Right renal pelvis (tissue), 4 donors: ENCODE measurements at places on chromosomes 1 and 21.

- DNase-seq, result no peak
Observed at GRCh38 chr1:108551137-108551862, 8.6 kb upstream of the EEIG2 start.

- peak; percentile 48 for DNase-seq
Observed at GRCh38 chr1:159798893-159799292, 3.3 kb upstream of the FCRL6 start.

GRCh38 chr1:60598041-60598910 is 484.1 kb upstream of the NFIA start:
- no peak for DNase-seq

GRCh38 chr21:42461881-42462877 is 33.8 kb downstream of the RSPH1 start:
- no peak for DNase-seq

- DNase-seq, result no peak
Observed at GRCh38 chr1:111101854-111102642, 37.8 kb downstream of the DRAM2 start.

DNA sequence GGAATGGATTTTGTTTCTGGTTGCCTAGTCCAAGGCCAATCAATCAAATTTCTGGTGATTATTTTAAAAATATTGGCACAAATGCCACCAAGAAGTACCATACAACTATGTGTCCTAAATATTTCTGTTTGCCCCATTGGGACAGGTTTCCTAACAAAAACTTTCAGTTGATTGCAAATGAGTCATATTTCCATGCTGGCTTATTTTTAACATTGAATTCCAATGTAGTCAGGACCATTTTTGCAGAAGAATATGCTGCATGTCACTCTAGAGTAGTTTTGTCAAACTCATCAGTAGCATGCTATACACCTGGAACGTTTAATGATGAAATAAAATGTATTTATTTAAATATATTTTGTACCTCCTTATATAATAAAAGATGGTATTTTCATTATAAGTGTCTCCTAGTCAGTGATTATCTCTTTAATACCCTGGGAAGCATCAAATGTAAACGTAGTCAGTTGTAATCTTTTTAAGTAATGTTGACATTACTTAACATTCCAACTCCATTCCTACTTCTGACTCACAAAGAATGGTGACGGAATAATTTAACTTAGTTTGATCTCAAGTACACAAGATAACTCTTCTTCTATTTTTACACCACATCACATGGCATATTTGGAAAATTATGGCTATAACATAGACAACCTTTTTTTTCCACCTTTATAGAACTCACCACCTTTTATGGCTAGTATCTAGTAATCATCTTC is 39.0 kb upstream of the USH2A start:
- DNase-seq, result no peak

DNA sequence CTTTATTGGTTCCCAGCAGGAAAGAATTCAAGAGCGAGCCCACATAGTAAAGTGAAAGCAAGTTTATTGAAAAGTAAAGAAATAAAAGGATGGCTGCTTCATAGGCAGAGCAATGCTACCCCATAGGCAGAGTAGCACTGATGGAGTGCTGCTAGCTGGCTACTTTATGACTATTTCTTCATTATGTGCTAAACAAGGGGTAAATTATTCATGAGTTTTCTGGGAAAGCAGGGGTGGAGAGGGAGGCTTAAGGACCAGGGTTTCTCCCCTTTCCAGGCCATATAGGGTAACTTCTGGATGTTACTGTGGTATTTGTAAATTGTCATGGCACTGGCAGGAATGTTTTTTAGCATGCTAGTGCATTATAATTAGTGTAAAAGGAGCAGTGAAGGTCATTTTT is 1271.4 kb downstream of the KCNT2 start:
- DNase-seq, result no peak

- no peak for DNase-seq
Observed at GRCh38 chr21:44583800-44584147, 3.4 kb upstream of the KRTAP10-5 start.

GRCh38 chr1:77757066-77757584 is 2.5 kb downstream of the USP33 start:
- DNase-seq, result no peak

DNA sequence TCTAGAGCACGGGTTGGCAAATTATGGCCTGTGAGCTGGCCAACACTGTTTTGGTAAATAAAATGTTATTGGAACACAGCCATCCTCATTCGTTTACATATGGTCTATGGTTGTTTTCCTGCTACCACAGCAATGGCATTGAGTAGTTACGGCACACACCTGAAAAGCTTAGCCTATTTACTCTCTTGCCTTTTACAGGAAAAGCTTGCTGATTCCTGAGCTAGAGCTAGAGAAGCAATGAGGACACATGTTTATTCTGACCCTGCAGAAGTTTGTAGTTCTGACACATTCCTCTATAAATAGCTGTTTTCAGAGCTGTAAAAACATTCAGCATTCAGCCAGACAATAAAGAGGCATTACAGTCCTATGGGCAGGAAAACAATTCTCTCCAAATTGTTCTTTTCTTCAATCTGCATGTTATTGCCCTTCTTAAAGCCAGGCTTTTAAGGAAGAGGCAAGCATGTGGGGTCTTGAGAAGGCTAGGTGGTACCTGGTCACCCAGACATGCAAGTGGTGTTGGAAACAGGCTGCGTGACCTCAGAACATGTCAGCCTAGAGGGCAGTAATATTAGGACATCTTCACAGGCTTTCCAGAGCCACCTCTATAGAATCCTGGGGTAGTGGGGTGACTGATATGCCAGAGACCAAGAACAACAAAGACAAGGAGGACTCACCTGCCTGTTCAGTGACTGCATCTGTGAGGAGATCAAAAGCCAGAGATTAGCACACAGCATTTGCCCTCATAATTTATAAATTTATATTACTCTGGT is 1.6 kb downstream of the FCRL2 start:
- no peak for DNase-seq

GRCh38 chr1:31957701-31958674 is 19.8 kb upstream of the PTP4A2 start:
- DNase-seq, result no peak

DNA sequence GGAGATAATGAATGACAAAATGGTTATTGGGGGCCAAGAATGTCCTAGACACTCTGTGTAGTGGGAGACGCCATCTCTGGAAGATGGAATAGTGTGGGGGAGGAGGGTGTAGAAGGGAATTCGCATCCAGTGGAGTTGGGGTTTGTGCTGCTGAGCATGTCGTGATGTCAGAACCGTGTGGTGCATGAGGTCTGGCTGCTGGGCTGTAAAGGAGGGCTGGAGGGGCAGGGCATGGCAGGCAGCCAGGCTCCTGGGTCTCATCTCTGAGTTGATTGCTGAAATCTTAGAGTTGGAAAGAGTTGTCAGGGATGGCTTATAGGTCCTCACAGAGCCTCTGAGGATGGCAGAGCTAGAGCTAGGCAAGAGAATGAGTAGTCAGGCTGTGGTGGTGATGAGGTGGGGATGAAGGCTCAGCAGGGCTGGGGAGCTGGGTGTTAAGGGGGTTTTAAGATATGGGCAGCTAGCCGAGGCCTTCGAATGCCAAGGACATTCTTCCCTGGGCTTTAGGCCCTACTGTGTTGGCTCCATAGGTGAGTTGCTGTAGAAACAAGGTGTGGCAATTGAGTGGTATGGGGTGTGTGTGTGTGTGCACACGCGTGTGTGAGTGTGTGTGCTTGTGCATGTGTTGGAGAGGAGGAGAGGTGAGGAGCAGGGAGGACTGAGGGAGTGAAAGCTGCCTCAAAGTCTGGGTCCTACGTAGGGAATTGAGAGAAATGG is 1.9 kb downstream of the PPFIA4 start:
- DNase-seq, result no peak

DNA sequence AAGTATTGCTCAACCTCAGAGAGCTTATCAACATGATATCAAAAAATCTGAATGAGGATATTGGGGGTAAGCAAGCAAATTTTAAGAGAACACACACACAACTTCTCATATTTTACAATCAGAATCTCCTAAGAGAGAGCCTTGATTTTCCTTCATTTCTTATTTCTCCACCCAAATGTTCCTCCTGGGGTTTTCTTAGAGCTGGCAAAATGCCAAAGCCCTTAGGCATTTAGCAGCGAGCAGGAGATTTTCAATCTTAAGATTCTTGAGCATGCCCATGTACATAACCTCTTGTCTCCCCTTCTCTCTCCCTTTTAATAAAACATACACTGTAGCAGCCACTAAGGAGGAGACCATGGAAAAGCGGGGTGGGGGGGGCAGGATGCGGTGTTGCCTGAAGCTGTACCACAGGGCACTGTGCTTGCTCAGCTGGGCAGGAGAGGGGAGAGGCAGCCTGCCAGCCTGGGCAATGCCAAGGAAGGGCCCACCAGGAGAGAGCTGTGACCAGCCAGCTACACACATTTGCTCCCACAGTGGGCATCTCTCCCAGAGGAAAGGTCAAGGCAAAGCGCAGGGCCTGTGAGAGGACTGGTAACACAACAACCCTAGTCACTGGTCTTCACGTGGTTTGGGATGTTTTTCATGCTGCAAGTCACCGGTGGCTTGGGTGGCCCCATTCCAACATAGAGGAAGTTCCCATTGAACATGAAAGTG is 4.3 kb downstream of the BRINP2 start:
- no peak for DNase-seq

- DNase-seq, result no peak
Observed at GRCh38 chr1:25699500-25700143, 83.0 kb downstream of the MAN1C1 start.

DNA sequence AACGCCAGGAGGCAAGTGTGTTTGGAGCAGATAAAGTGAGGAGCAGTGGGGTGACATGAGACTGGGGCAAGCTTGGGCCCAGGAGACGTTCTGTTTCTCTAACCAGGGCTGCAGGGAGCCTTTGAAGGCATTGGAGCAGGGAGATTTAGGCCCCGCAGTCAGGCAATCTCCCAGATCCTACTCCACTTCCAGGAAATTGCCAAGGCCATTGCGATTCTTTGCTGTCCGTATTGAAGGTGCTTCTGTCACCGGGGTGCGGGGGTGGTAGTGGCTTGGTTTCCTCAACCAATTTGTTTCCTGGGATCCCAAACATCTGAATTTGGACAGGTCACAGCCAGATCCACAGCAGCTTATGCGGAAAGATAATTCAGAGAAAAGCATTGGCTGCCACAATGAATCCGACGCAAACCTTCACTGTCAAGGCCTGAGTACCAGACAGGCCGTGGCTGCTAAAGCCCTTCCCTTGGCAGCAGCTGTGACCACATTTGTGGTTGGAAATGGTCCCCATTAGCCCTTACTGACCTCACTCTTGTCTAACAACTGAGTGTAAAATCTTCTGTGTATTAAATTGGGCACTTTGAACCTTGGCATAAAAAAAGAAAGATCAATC is 385.6 kb downstream of the PTPRU start:
- no peak for DNase-seq

DNA sequence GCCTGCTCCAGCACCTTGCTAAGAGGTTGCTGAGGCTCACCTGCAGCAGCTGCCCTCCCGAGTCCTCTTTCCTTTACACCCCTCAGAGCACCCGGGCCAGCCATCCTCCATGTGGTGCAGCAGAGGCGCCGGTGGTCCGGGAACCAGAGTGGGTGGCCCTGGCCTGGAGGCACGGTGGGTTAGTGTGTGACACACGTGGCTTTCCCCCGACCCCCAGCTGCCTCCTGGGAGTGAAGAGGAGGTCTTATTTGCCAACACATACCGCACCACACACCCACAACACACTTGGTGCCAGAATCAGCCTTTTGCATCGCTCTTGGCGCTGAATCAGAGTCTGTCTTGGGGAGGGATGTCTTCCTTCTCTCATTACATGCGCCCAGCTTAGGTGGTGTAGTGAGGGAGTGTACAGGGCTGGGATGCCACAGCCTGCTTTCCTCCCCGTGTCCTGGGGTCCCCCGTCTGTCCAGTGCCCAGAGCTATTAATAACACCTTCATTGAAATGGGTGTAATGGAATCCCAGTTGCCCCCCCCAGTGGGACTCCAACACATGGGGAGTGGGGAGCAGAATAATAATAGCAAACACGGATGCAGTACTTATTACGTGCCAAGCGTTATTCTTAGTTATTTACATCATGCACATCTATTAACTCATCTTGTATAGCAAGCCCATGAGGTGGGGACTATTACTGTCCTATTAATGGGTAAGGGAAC is 38.2 kb downstream of the MAPKAPK2 start:
- no peak for DNase-seq

DNA sequence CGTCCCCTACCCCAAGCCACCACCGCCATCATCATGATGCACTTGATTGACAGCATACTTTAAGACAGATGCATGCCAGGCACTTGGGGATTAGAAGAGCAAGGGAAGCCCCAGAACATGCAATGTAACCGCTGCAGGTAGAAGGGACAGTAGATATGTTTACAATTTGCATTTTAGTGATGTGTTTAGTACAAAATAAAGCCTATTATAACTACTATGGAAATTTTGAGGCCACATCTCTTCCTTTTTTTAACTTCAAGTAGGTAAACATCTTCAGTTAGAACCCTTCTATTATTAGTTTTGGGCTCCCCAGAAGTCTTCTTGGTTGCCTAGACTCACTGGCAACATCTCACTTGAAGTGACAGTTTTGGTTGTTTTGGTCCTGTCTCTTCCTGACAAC is 25.3 kb downstream of the CR1L start:
- DNase-seq, result no peak

GRCh38 chr1:39199593-39199992 is 4.9 kb upstream of the MACF1 start:
- DNase-seq, result no peak

- no peak for DNase-seq
Observed at GRCh38 chr1:150322310-150322709, 977 bp downstream of the PRPF3 start.

GRCh38 chr1:58446368-58446767 is 100.2 kb downstream of the OMA1 start:
- DNase-seq, result no peak

DNA sequence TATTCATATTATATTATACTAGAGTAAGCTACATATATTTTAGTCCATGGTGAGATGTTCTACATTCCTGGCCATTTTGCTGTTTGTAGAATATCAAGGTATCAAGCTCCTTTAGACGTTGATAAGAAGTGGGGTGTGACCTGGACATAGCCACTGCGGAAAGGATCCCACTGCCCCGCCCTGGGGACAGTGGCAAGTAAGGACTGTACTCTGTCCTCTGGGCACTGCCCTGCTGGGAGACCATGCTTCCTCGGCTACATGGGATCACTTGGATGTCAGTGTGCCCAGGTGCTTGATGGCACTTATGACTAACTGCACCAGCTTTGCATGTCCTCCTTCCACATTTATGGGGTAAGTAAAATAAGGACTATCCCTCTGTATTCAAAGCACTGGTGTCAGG is 46.3 kb upstream of the NTPCR start:
- DNase-seq, result no peak

DNA sequence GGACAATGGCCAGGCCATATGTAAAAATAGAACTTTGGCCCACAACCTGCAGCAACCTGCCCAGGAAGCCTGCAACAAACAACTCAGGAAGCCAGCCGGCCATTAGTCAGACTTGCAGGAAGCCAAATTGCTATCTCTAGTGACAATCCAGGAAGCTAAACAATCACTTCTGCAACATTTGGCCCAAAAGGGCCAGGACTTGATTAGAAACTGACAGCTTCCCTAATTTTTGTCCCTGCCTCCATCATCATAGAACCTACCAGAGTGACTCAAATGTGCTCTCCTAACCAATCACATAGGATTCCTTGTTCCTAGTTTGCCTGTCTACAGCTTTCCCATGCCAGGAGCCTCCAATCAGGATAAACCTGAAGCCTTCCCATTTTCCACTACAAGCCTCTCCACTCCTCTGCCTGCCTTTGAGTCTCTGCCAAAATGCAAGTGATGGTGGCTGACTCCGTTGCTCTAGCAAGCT is 639.3 kb downstream of the PTPRU start:
- no peak for DNase-seq

GRCh38 chr1:245404952-245405351 is 250.2 kb downstream of the KIF26B start:
- DNase-seq, result no peak
